ENCODE measurements at places on chromosomes 11 and 22. TPM values are rescaled to one million over a fixed set of nuclear protein-coding genes. Genes with fewer than 3 reads are reported as not detected.

Gene ASRGL1
- 9.5 TPM for total RNA-seq

Gene GRAP2
- total RNA-seq: not detected

Gene KREMEN1
- 10.5 TPM for total RNA-seq

Gene HTR3A
- total RNA-seq: not detected

DNA sequence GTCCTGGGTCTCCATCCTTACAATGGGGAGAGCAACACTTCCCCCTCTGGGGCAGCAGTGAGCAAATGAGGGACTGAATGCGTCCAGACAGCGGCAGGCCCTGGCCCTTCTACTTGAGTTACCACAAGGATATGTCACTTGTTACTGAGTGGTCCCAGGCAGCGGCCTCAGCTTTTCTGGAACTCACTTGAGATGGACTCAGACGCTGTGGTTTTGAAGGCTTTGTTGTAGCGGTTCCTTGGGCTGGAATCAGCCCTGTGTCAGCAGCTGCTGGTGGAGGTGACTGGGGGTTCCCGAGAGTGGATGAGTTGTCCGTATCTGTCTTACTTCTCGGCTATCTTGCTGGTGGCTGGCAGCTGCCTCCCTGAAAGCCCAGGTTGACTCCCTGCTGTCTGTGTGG is 77.0 kb downstream of the MICAL2 start:
- no peaks in the 10 kb centered on the region for H3K27me3 ChIP-seq
- H3K27ac ChIP-seq: no peak overlapping the region
- DNase-seq: no peak

DNA sequence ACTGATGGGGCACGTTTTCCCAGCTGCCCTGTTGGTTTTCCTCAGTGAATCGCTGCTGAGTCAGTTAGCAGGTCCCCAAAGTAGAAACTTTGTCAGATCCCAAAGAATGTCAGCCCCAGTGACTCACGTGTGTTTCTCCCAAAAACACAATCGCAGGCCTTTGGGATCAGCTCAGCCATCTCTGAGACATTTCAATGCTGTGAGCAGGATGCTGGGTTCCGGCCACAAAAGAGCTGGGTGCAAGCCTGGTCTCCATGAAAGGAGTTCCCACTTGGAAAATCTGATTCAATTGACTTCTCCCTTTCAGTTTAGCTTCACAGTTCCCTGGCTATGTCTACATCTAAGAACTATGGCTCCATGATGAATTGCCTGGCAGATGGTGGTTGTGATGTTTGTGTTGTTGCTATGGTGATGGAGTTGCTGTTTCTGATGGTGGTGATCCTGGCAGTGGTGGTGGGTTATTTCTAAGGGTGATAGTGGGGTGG is 28.0 kb downstream of the MYEOV start:
- H3K4me3 ChIP-seq: no peak overlapping the region
- no peaks in the 10 kb centered on the region for H3K27me3 ChIP-seq
- H3K36me3 ChIP-seq: no peaks in the 10 kb centered on the region
- no peaks in the 10 kb centered on the region for H3K4me1 ChIP-seq

GRCh38 chr11:111101881-111102280 is 143.6 kb upstream of the POU2AF2 start:
- no peak overlapping the region for H3K4me3 ChIP-seq
- no peaks in the 10 kb centered on the region for H3K36me3 ChIP-seq
- H3K27me3 ChIP-seq: no peaks in the 10 kb centered on the region
- no peak overlapping the region for H3K27ac ChIP-seq
- no peak for DNase-seq

DNA sequence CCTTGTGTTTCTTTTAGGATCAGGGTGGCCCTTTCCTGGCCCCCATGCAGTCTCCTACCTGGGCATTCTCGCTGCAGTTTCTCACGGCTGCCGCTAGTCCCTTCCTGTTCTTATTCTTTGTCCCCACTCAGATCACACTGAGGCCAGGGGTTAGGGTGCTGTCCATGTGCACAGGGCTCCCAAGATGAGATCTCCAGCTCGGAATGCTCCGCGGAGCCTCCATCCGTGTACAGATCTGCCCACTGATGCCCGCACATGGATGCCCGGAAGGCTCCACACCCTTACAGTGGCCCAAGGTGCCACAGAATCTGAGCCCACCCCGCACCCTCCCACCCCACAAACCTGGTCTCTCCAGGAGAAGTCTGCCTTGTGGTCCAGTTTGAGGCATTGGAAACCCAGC is 457.3 kb downstream of the TBC1D22A start:
- no peaks in the 10 kb centered on the region for H3K4me1 ChIP-seq
- H3K27ac ChIP-seq: no peak overlapping the region
- no peaks in the 10 kb centered on the region for H3K36me3 ChIP-seq
- DNase-seq: no peak
- no peaks in the 10 kb centered on the region for H3K27me3 ChIP-seq
- H3K4me3 ChIP-seq: no peak overlapping the region

DNA sequence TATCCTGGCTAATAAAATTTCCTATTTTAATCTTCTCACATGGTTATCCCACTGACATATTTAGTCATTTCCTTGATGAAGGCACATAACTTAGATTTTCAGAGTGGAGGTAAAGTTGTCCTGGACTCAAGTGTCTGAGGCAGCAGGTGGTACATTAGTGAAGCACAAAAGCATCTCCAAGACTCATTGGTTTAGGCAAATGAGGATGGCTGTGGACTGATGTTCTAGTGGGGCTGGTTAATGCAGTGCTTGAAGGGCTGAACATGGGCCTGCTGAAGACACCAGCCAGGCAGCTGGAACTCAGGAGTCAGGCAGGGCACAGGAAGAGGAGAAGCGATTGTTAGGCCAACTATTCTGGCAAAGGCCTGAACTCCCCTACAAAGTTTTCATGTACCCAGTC is 76.3 kb upstream of the SESN3 start:
- DNase-seq: no peak
- no peaks in the 10 kb centered on the region for H3K4me1 ChIP-seq
- H3K27ac ChIP-seq: no peak overlapping the region
- no peaks in the 10 kb centered on the region for H3K36me3 ChIP-seq

DNA sequence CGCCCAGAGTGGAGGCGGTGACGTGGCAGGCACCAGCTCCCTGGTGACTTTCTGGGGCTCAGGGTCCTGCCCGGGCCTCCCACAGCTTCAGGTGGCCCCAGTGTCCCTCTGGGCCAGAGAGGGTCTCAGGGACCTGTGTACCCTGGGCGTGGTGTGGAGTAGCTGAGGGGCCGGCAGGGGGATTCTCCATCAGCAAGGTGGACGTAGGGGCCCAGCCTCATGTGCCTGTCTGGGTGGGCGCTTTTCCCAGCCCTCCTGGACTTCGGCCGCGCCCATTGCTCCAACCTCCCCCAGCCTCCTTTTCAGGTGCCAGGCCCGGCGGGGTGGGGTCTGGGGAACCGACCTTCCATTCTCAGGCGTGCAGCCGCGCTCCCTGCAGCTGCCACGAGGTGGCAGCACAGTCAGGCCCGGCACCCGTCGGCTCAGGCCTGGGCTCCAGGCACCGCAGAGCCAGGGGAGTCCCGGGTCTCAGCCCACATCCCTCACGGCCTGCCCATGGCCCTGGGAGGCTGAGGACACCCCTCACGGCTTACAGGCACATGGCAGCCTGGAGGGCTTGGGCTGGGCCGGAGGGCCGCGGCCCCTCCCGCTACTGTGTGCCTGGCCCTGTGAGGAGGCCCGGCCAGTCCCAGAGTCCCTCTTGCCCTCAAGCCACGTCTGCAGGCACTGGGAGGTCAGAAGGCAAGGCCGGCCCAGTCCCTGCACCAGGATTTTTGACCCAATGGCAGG is 19.9 kb upstream of the MUC5B start:
- H3K27me3 ChIP-seq: no peaks in the 10 kb centered on the region
- no peaks in the 10 kb centered on the region for H3K36me3 ChIP-seq
- no peak overlapping the region for H3K27ac ChIP-seq
- DNase-seq: peak; percentile 79

DNA sequence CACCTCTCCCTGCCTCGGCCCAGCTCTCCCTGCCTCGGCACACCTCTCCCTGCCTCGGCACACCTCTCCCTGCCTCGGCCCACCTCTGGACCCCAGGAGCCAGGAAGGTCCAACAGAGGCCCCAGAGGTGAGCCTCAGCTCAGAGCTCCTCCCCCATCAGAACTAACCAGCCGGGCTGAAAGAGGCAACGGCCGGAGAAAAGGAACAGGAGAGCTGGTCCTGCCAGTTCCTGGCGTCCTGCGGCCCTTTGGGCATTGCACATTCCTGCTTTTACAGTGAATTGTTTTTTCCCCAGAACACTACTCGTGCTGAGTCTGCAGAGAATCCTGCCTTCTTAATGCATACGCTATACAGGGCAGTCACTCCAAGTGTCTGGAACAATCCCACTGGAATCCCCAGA is 45.8 kb downstream of the LMO1 start:
- DNase-seq: no peak
- no peak overlapping the region for H3K4me3 ChIP-seq
- no peaks in the 10 kb centered on the region for H3K27me3 ChIP-seq

GRCh38 chr22:26535603-26535908 is 23.3 kb upstream of the TFIP11 start:
- peaks cover 3% of the 10 kb centered on the region for H3K4me1 ChIP-seq
- no peak overlapping the region for H3K27ac ChIP-seq
- no peaks in the 10 kb centered on the region for H3K27me3 ChIP-seq
- H3K4me3 ChIP-seq: no peak overlapping the region
- no peak for DNase-seq
- H3K36me3 ChIP-seq: no peaks in the 10 kb centered on the region

GRCh38 chr22:32206774-32207758 is 2.2 kb upstream of the RFPL2 start:
- peak; percentile 39 for DNase-seq
- peaks cover 8% of the 10 kb centered on the region for H3K27me3 ChIP-seq
- no peaks in the 10 kb centered on the region for H3K36me3 ChIP-seq
- H3K4me3 ChIP-seq: no peak overlapping the region
- peaks cover 3% of the 10 kb centered on the region for H3K4me1 ChIP-seq

GRCh38 chr11:115942011-115942410 is 437.8 kb upstream of the CADM1 start:
- H3K4me1 ChIP-seq: no peaks in the 10 kb centered on the region
- no peaks in the 10 kb centered on the region for H3K36me3 ChIP-seq
- no peak overlapping the region for H3K4me3 ChIP-seq
- DNase-seq: no peak
- H3K27ac ChIP-seq: no peak overlapping the region
- peaks cover 26% of the 10 kb centered on the region for H3K27me3 ChIP-seq

DNA sequence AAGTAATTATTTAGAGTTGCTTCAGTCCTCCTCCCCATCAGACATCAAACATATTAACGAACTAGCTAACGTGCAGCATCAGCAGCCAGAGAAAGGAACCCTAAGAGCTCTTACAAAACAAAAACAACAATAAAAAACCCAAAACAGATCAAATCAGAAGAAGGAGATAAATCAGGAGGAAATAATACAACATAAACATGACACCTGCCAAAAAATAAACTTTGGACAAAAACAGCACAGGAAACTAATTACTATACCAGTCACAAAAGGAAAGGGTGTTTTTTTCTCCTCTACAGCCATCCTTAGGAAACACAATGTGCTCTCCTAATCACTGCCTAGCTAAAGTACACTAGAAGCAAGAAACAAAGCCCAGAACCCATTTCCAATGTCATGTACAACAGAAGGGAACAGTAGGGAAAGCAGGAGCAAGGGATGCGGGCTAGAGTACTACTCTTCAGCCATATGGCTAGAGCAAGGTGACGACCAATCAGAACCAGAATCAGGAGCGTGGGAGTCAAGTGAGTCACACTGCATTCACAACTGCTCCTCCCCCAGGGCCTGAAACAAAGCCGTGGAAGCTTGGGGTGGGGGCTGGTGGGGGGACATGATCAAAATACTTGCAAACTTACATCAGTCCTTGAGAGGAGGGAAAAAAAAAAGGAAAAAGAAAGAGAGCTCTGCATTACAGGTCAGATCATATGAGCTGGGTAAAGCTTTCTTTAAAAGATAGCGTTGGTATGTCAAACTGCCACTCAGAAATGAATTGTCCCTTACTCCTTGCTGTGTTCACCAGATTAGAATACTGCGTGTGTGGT is 60.4 kb downstream of the LARGE2 start:
- no peak overlapping the region for H3K4me3 ChIP-seq
- H3K27me3 ChIP-seq: no peaks in the 10 kb centered on the region
- H3K4me1 ChIP-seq: peaks cover 7% of the 10 kb centered on the region
- H3K27ac ChIP-seq: peak overlapping the region; percentile 35

- no peaks in the 10 kb centered on the region for H3K36me3 ChIP-seq
- H3K27ac ChIP-seq: no peak overlapping the region
- H3K4me1 ChIP-seq: no peaks in the 10 kb centered on the region
- H3K4me3 ChIP-seq: no peak overlapping the region
Measured at GRCh38 chr11:131495423-131495822, 125.0 kb downstream of the NTM start.

- H3K4me1 ChIP-seq: no peaks in the 10 kb centered on the region
- DNase-seq: no peak
- H3K27ac ChIP-seq: no peak overlapping the region
- peaks cover 29% of the 10 kb centered on the region for H3K27me3 ChIP-seq
- H3K36me3 ChIP-seq: no peaks in the 10 kb centered on the region
Measured at GRCh38 chr11:133978794-133979193, 22.0 kb upstream of the IGSF9B start.

DNA sequence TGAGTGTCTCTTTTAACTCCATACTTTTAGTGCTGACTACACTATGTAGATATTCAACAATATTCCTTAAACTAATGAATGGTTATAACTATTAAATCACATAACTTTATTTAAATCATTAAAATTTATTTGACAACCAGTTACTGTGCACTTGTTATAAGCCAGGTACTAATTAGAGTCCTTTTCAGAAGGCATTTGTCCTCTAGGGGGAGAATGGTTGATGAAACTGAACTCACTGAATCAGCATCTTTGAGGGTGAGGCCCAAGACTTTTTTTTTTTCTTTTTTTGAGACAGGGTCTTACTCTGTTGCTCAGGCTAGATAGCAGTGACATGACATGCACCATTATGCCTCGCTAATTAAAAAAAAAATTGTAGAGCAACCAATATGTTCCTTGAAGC is 515.6 kb upstream of the CCDC90B start:
- DNase-seq: no peak
- no peaks in the 10 kb centered on the region for H3K4me1 ChIP-seq
- H3K4me3 ChIP-seq: no peak overlapping the region
- no peaks in the 10 kb centered on the region for H3K36me3 ChIP-seq
- peaks cover 2% of the 10 kb centered on the region for H3K27me3 ChIP-seq

Data from hepatocyte (in vitro differentiated cells).